ENCODE measurements at places on chromosomes 7 and 10.

DNA sequence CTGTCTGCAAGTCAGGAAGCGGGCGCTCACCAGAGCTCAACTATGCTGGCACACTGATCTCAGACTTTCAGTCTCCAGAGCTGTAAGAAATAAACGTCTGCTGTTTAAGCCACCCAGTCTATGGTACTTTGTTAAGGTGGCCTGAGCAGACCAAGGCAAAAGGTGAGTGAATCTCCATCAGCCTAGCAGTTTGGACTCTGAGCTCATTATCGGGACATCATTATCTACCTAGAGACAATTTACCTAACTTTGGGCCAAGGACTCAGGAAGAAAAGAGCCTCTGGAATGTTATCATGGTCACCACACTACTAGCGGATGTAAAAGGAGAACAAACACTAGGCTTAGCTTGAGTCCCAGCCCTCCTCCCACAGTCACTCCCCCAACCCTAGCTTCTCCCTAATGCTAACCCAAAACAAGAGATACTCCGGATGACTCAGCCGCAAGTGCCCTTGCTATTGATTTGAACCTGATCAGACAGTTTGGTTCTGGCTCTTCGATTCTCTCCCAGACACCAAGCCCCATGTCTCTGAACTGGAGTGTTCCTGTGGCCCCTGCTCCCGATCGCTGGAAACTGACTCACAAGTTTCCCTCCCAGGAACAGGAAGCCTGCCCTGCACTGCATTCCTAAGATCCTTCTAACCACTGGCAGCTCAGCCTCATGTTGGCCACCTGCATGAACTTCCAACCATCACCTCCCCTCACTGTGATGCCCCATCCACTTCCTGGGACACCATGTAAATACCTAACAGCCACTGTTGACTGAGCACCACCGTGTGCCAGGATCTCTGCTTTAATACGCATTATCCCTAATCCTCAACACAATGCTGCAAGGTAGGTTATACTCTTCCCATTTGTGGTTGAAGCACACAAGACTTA, 34.5 kb downstream of the CREB3L2 start:
- peak; percentile 43 for DNase-seq

DNA sequence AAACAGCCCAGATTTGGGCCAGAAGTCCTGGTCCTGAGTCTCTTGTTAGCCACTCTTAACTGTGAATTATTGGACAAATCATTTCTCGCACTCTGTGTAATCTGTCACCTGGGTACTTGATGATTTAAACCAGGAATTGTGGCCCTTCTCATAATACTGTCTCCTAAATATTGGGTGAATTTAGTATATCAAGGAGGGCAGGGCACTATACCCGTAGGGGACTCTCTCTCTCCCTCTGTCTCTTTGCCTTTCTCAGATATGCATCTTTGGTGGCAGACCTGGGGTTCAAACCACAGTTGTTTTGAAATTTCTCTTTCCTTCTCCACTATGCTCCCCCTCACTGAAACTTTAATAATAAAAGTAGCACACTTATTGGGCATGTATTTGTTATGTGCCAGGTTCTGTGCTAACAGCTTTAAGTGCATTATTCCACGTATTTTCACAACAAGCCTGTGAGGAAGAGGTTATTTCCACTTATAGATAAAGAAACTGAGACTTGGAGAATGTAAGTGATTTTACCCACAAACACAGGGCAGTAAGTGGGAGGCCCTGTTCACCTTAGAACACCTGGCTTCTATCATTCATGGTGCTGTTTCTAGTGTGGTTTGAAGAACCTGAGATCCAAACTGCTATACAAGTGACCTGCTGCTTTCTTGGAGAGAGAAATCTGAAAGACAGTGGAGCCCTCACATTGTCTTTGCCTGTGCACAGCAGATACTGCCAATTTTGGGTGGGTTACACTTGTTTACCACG, 11.8 kb downstream of the FAS start:
- DNase-seq: no peak

DNA sequence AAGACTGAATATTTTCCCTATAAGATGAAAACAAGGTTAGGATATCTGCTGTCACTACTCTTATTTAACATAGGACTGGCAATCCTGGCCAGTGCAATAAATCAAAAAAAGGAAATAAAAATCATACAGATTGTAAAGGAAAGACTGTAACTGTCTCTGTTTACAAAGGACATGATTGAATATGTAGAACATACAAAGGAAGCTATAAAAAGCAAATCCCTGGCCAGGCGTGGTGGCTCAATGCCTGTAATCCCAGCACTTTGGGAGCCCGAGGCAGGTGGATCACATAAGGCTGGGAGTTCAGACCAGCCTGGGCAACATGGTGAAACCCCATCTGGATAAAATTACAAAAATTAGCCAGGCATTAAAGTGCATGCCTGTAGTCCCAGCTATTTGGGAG, 15.8 kb downstream of the ZNF485 start:
- no peak for DNase-seq

DNA sequence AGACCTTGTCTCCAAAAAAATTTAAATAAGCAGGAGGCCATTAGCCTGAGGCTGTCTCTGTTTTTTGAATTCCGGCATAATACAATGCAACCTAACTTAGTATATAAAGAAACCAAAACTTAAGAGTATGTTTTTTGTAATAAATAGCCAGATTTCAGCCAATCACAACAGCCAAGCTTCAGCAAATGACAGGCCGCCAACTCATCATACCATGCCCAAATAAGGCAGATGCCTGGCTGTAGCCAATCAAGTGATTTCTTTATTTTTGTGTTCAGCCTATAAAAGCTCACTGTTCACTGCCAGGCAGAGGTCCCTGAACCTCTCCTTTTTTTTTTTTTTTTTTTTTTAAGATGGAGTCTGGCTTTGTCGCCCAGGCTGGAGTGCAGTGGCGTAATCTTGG, 12.7 kb upstream of the PURB start:
- no peak for DNase-seq

- no peak for DNase-seq
Observed at GRCh38 chr7:12297283-12298108, 86.4 kb downstream of the TMEM106B start.

- DNase-seq: no peak
Observed at GRCh38 chr7:151091003-151091402, 4.7 kb downstream of the AGAP3 start.

DNA sequence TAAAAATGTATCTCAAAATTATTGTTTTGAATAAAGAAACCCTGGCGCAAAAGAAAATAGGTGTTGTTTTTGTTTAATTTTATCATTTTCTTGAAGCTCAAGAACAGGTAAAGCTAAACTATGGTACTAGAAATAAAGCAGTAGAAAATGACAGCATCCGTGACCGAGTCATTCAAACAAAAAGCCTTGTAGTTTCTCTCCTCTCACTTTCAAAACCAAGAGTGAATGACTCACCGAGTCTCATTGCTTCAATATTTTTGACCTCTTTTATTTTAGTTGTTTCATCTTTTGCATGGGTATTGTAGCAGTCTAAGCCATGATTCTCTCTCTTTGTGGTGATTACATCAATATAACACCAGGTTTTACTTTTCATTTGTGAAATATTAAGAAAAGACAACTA, 396.5 kb downstream of the POM121L12 start:
- DNase-seq: no peak

- no peak for DNase-seq
Observed at GRCh38 chr10:70757856-70758255, 27.3 kb downstream of the TBATA start.

DNA sequence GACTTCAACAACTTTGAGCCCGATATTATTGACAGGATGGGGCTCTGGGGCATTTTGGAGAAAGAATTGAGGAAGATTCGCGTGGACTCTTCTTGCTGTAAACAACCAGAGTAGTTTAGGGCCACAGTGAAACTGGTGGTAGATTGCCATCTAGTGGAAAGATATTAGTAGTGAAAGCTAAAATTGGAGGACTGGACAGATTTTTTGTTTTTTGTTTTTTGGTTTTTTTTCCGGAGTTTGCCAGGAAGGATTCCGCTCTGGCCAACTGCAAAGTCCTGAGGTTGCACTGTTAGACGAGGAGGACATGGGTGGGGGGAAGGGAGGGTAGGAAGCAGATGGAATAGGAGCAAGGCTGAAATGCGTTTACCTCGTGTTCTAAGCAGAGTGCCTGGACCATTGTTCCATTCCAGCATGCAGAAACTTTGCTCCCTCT, 11.7 kb downstream of the NOBOX start:
- DNase-seq: no peak

DNA sequence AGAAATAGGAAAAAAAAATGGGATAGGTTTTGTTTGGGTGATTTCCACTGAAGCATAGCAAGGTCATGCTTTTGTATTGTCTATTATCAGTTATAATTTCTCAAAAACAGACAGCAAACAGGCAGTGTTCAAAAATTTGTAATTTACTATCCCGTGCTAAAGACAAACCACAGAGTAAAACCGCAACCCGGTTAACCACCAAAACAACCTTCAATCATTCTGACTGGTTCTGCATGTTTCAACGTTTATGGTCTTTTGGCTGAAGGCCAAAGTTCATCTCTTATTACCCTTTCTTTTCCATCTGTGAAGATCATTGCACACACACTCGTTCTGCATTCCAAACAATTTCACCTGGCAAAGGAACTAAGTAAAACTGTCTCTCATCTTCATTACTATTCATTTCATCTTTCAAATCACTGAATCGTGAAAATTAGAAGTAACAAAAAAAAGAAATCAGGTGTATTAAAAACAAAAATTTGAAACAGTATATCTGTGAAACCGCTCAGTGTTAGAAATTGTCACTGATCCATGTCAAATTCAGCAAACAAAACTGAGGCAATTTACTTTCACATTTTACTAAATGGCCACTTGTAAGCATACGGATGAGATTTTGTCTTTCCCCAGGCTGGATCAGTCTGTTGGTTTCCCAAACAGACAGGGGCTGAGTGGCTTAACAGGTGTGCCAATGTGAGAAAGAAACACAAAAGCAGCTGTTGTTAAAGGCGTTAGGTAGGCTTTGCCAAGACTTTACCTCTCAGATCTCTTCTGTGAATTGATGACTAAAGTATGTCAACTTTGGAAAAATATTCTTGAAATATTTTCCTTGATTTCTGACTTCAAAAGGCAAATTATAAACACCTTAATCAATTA, 539.6 kb downstream of the CNTNAP2 start:
- no peak for DNase-seq

- DNase-seq: no peak
Observed at GRCh38 chr7:134414109-134414508, 44.8 kb downstream of the AKR1B1 start.

DNA sequence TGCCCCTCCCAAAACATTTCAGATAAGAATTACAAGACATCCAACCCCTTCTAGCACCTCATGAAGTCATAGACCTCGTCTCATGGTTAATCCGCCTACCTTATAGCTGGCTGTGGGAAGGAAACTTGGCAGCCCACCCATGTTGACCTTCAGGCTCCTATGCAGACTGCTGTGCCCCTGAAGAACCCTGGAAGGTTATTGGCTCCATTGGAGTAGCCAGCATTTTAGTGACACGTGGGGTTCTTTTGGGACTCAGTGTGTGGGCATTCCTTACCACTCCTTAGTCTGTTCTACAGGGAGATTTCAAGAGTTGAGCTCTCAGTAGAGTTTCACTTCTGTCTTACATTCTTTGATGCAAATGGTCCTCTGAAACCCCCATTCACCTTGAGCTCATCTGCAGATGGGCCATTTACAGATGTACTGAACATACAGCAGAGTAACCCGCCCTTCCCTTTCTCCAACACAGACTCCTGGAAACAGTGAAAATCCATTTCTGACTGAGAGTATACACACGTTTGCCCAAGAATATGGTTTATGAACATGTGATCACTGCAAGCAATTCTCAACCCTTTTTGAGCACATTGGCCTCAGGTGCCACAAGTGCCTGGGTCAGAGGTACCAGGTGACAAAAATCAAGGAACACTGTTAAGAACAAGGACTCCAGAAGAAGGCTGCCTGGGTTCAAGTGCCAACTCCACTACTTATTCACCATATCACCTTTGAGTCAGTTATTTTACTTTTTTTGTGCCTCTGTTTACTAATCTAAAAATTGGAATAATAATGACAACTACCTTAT, 54.0 kb upstream of the HECW1 start:
- DNase-seq: no peak

DNA sequence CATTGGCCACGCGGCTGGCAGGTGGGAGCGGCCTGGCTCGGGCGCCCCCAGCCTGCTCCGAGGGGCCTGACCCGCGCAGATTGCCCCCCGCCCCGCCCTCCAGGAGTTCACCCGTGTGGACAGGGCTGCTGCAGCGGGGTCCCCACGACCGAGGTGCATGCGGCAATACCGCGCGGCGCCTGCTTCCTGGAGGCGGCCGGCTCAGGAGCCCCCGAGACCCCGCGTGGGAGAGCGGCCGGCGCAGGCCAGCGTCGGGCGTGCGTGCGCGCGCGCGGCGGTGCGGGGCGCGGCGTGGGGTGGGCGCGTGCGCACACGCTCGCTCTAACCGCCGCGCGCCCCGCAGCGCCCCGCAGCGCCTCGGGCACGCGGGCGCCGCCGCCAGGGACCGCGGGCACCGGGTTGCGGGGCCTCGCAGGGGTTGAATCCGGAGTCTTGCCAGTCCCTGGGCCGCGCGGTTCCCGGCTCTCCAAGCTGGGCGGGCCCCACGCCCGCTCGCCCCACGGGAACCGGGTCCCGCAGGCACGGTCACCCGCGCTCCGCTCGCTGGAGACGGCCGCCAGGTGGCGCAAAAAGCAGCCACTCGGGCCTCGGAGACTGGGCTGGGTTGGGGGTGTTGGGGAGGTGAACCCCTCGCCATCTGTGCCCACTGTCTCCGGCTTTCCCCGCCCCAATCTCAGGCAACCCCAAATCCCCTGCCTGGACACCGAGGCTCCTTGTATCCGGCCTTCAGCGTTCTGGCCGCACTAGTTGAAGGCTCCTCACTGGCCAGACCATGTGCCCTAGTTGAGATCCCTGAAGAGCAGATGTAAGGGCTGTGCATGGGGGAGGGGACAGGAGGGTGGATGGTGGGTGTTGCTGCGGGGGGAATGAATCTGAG, 1.3 kb upstream of the ACHE start:
- no peak for DNase-seq

DNA sequence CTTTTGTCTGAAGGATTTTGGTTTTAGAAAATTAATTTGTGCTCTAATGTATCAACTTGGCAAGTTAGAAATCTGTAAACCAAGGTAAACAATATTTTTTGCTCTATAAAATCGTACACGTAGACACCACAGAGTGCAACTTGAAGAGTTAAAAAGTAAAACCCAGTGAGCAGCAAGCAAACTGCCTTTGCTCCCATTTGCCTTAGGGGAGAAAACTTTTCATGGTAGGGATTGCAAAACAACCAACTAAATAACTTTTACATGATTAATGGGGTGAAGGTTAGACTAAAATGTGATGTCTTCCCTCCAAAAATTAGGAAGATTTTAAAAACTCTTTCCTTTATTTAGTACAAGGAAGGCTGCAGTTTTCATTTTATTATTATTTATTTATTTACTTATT, 224.2 kb upstream of the LYZL1 start:
- no peak for DNase-seq

GRCh38 chr10:19998482-19998881, 182.2 kb downstream of the PLXDC2 start:
- no peak for DNase-seq

Measured in HS-27A (cell line).